ENCODE measurements at places on chromosomes 1 and 21.

- no peak for DNase-seq
Observed at GRCh38 chr1:45216200-45216541, 9.8 kb upstream of the ZSWIM5 start.

DNA sequence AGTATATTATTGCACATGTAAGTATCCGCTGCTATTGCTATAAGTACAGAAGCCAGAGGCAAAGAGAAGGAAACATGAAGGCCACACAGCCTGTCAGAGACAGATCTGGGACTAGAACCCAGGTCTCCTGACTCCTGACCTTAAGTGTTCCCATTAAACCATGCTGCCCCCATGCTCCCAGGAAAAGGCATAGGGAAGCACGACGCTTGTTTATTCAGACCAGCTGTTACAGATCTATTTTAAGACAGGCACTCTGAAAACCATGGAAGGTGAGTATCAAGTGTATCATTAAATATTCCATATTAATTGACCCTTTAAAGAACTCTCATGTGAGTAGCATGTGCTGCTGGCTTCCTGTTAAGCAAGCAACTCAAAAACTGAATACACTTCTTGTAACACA is 11.4 kb downstream of the VAV3 start:
- no peak for DNase-seq

DNA sequence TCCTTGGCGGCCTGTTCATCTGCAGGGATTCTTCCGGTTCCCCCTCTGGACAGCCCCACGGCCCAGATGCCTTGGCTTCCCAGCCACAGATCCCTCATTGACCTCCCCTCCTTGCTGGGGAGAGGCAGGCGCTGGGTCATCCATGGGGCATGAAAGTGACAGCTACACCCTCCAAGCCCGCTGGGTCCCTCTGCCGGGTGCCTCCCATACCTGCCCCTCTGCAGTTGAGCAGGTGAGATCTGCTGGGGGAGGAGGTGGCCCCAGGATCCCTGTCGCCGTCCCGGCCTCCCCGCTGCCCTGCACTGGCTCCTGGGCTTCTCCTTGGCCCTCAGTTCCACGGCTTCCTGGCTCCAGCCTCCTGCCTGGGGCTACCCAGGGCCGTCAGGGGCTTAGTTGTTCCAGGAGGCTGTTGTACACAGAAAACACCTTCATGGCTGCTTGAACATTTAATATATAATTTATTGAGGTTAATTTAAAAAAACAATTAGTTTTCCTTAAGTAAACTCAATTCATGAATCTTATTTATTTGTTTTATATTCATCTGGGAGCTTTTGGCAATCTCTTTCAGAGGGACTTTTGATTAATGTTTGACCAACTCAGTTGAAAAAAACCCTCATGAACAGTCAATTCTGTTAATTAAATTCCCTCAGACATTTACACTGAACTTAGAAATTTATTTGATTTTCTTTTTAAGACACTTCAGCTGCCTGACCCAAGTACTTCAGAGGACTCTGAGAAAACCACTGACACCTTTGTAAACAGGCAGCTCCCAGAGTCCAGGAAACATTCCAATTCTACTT is 67.6 kb upstream of the ABCG1 start:
- no peak for DNase-seq

- DNase-seq, result no peak
Observed at GRCh38 chr1:36769886-36770830, 264.2 kb downstream of the GRIK3 start.

DNA sequence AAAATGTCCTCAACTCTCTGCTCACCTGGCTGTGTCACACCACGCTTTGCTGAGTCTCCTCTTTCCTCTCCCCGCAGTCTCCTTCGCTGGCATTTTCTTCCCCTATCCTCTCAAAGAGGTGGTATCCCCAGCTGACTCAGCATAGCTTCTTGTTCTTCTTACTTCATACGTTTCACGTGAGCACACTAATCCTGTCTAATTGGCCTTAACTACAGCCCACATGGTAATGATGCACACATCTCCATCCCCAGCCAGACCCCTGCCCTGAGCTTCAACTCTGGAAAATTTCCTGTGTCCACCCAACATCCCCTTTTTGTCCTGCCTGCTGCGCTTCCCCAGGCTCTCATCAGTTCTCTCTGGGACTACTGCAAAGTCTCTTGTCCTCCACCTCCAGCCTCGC is 169.8 kb downstream of the TTLL7 start:
- DNase-seq, result no peak

GRCh38 chr1:67732750-67733151 is 47.8 kb downstream of the GADD45A start:
- no peak for DNase-seq

- no peak for DNase-seq
Observed at GRCh38 chr1:207970329-207971233, 59.7 kb upstream of the CD34 start.

DNA sequence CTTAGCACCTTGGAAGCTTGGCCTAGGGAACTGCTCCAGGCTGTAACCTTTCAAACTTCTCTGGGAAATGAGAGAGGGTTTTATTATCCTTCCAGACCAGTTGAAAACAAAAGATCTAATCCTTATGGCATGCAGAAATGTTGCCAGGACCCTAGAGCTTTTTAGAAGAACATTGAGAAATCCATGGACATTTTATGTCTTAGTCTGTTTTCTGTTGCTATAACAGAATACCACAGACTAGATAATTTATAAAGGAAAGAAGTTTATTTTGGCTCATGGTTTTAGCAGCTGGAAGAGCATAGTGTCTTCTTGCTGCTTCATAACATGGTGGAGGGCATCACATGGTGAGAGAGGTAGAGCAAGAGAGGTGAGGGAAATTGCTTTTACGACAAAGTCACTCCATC is 25.8 kb downstream of the OSBPL9 start:
- no peak for DNase-seq

Measured in stimulated activated CD8-positive, alpha-beta memory T cell treated with anti-CD3 and anti-CD28 coated beads, Interleukin-12 subunit alpha, Interleukin-12 subunit beta, amount 100 ng/mL, for 1 hour (primary cell).